ENCODE measurements at places on chromosomes 13 and 19.

DNA sequence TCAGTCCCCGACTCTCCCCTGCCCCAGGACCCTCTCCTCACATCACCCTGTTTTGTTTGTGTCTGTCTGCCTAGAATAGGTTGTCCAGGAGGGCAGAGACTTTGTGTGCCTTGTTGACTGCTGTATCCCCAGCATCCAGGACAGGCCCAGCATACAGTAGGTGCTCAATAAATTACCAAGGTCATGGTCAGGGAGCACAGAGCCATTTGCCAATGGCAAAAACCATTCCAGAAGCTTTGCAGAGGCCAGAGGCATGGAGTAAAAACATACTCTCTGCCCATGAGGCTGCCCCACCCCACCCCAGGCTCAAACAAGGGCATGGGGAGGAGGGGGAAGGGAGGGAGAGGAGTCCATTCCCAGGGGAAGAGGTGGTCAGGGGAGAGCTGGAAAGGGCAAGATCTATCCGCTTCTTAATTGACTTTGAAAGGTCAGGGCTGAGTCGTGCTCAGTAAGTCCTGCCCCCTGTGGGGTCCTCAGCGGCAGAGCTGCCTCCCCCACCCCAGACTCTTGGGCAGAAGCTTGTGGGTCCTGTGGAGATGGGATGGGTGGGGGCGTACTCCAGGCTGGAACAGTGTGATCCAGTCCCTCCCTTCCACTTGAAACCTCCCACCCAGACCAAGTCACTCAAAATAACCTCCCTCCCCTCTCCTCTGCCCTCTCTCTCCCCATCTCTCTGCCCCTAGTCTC lies 4.4 kb downstream of the GPR4 start:
- peak; percentile 72 for DNase-seq

GRCh38 chr19:48085076-48085475 lies 25.5 kb downstream of the PLA2G4C start:
- DNase-seq: no peak

- DNase-seq: no peak
Measured at GRCh38 chr19:41530761-41531301, 45.1 kb upstream of the CEACAM21 start.

- no peak for DNase-seq
Measured at GRCh38 chr13:42812316-42812715, 30.9 kb downstream of the FAM216B start.

GRCh38 chr13:46656786-46657185 lies 103.8 kb downstream of the LRCH1 start:
- DNase-seq: no peak

- no peak for DNase-seq
Measured at GRCh38 chr13:20664351-20664750, 39.1 kb upstream of the IL17D start.

DNA sequence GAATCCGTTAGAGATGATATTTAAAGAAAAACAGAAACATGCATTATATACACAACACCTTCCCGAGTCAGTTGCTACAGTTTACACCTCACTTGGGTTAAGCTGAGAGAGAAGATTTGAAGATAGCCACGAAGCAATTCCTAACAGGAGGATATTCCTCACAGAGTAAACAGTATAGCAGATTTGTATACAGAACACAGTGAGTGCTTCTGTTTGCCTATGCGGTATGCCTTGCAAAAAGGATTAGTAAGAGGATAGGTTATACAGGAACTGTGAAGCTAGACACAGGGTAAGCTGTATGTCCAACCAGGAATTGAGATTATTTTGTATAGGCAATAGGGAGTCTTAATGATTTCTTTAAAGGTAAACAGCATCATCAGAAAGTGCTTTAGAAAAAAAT lies 471.8 kb downstream of the LIG4 start:
- DNase-seq: no peak

DNA sequence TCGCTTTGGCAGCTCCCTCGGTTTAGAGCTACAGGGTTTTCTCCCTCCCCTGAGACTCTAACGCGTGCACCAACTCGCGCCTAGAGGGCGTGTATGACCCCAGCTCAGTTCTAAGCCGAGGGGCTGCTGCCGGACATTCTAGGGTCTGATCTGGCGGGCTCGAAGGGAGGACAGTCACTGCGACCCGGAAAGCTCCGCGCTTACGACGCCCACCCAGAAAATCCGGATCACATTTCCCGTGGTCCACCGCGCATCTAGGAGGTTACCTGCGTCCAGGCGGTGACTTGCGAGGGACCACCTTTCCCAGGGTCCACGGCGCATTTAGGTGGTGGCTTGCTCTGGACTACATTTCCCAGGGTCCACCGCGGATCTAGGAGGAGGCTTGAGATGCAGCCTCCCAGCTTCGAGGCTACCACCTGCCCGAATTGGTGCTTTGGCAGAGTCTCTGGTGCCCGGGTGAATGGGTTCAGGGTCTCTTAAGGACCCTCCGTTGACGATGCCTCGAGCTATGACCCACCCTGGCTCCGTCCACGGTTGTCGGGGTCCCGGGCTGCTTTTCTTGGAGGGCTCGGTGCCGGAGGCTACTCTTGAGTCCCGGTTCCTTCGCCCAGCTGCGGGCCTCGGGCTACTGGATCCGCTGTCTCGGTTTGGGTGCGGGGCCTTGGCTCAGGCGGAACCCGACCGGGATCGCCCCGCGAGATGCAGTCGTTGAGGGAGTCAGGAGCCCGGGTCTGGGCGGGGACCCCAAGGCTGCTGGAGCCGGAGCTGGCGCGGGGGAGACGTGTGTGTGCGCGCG lies 30.5 kb downstream of the ZNF146 start:
- DNase-seq: peak; percentile 97

DNA sequence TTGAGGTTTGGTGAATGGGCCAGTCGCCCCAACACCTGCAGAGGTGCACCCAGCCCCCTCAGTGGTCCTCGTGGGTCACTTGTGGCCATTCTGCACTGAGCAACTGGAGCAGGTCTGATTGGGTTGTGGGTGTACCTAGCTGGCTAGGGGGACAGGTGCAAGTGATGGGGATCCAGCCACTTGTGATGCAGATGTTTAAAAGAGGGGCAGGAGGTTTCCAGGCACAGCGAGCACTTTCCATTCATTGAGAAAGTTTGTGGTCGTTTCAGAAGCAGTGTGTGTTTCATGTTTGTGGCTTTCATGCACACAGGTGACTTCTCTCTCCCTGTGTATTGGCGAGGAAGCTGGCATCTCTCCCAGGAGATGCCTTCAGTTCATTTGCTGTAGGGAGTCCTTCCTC lies 34.7 kb downstream of the TSSK6 start:
- DNase-seq: no peak

DNA sequence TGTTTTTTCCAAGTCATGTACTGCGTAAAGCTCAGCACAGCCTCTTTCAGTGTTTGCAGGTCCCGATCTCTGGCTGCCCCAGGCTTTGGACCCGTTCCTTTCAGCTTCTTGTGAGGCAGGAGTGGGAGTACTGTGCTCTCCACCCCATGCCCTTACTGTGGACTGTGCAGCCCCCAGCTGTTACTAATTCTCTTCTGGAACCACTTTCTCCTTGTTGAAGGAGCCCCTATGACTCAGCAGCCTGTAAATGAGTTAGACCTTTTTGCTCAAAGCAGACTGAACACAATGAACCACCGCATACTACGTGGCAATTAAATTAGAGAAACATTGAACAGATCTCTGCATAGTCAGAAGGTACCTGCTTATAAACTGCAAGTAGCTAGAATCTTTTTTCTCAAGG lies 39.0 kb downstream of the SERTM1 start:
- DNase-seq: no peak

GRCh38 chr19:8089664-8090601 lies 37.4 kb downstream of the CCL25 start:
- DNase-seq: peak; percentile 21

DNA sequence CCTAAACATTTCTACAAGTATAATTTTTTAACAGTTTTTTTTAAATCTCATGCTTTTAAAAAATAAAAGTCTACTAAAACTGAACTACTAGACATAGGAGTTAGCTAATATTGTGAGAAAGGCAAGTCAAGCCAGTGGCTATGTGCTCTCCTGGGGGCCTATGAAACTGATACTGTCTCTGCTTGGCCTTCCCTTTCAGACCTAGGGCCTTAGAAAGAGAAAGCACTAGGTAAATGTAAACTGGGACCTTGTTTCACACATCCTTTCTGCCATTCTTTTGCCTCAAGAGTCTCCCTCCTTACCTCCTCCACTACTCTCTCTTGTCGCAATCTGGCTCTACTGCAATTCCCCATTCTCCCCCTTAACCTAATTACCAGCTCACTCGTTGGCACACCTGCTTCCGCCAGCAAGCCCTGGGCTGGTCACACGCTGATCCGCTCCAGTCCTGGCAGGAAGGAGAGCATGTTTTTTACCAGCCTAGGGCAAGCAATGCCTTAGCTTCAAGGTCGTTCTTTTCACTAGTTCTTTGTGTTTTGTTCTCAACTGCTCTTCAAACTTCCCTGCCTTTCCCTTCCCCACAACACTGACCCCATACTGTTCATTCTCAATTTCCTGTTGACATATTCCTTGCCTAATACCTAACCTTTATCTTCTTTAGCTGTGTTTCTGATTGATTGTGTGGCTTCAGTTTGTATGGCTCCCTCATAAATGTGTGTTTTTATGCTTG lies 23.1 kb downstream of the TBC1D4 start:
- DNase-seq: peak; percentile 40

DNA sequence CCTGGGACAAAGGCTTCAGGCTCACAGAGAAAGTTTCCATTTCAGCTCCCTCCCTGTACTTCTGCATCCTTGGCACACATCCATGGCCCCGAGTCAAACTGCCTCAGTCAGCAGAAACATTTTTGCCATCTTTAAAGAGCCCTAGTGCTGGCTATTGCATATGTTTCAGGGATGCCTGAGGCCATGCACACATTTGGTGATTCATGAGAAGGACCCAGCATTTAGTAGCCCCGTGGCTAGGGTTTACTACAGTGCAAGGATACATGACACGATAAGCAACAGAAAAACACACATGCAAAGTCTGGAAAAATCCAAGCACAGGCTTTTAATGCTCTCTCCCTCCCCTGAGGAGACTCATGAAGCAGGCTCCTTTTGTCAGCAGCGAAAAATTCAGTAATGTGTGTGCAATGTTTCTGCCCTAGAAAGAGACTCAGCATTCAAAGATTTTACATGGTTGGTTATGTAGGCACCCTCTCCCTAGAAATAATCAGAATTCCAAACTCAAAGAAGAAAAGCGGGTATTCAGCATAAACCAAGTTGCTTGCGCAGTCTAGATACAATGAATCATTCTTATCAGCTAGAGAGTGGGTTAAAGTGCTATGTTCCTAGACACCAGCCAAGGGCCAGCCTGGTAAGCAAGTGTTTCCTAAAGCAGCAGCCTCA lies 17.6 kb downstream of the ACOD1 start:
- DNase-seq: no peak

- DNase-seq: peak; percentile 14
Measured at GRCh38 chr13:104875038-104875754, 1660.3 kb downstream of the EFNB2 start.

Measured in GM23338 (cell line).